Thyroid gland (tissue), 4 donors: ENCODE measurements at places on chromosomes 6 and 20. TPM values are rescaled to one million over a fixed set of nuclear protein-coding genes. Genes with fewer than 3 reads are reported as not detected.
A peak's percentile ranks its signal among the peaks of the same experiment; 100 is the strongest.

DNA sequence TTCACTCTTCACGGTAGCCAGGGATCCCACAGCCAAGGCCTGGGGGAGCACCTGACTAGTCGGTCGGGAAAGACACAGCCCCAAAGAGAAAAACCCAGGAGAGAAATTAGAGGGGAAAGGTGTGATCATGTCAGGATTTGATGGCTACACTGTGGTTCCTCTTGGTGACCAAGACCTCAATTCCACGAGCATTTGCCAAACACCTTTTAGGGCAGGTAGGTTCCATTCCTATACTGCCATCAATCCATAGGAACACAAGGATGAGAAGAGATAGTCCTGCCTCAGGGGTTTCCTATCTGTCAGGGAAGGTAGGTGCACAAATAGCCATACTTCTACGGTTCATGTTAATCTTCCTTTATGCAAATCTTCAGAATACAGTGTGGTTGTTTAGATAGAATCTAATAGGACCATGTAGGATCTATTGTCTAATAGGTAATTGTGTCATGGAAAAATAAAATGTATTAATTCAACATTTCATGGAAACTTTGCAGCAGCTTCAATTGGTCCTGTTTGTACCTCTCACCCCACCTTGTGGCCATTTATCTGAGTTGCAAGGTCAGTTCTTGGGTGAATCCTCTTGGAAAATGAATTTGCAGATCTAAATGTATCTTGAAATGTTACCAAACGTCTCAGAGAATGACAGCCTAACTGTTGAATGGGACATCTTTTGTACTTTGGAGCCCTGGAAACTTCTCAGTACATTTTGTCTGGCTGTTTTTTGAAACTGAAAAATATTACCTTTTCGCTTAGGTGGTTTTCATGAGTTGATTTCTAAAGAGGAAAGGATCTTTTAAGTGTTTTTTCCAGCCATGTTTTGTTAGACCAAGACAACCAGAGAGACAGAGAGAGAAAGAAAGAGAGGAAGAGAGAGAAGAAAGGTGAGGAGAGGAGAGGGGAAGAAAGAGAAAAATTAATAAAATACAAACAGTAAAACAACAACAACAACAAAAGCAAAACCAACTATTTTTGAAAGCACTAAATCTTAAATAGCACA, 33.7 kb upstream of the IYD start:
- H3K4me1 ChIP-seq, result peaks cover 15% of the 10 kb centered on the region
- peak; percentile 40 for DNase-seq
- H3K4me3 ChIP-seq, result no peak overlapping the region
- H3K27me3 ChIP-seq, result no peaks in the 10 kb centered on the region
- peak overlapping the region; percentile 16 for H3K27ac ChIP-seq

GRCh38 chr6:35757456-35758123, 18.8 kb upstream of the CLPSL2 start:
- H3K36me3 ChIP-seq, result no peaks in the 10 kb centered on the region
- H3K4me3 ChIP-seq, result no peak overlapping the region
- no peak overlapping the region for H3K27ac ChIP-seq
- H3K27me3 ChIP-seq, result no peaks in the 10 kb centered on the region
- no peaks in the 10 kb centered on the region for H3K4me1 ChIP-seq
- DNase-seq, result no peak

Gene CALHM6
- total RNA-seq, result 2.4 TPM

Gene BTN1A1
- not detected for total RNA-seq

DNA sequence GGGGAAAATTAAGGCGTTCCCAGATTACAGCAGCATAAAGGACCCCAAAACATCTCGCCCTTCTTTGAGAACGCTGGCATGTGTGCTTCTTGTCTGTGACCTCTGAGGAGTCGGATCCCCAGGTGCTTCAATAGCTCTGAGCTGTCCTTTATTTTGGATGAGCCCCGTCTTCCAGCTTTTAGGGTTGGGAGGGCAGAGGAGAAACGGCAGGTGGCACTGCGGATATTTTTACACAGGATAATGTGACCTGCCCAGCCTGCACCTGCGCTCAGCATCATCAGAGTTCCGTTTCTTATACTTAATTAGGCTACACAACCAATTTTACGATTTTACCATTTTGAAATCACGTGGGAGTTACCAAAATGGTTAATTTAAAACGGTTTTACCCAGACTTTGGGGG, 147.7 kb upstream of the RPS6KA2 start:
- no peak overlapping the region for H3K27ac ChIP-seq
- H3K4me1 ChIP-seq, result no peaks in the 10 kb centered on the region
- DNase-seq, result no peak
- no peaks in the 10 kb centered on the region for H3K36me3 ChIP-seq
- H3K27me3 ChIP-seq, result no peaks in the 10 kb centered on the region

DNA sequence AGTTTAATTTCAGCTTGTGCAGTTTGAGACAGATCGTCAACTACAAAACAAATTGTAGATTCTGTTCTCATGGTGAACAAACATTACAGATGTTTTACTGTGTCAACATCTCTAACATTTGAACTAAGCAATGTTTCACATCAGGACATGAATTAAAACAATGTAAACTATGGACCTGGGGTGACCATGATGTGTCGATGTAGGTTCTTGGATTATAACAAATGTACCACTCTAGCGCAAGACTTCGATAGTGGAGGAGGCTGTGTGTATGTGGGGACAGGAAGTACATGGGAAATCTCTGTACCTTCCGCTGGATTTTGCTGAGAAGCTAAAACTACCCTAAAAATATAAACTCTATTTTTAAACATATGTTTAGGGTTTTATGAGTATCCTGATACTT, 17.1 kb downstream of the HIVEP2 start:
- no peak overlapping the region for H3K4me3 ChIP-seq
- H3K27ac ChIP-seq, result no peak overlapping the region
- H3K4me1 ChIP-seq, result peaks cover 8% of the 10 kb centered on the region
- no peaks in the 10 kb centered on the region for H3K27me3 ChIP-seq
- H3K36me3 ChIP-seq, result no peaks in the 10 kb centered on the region
- DNase-seq, result no peak

DNA sequence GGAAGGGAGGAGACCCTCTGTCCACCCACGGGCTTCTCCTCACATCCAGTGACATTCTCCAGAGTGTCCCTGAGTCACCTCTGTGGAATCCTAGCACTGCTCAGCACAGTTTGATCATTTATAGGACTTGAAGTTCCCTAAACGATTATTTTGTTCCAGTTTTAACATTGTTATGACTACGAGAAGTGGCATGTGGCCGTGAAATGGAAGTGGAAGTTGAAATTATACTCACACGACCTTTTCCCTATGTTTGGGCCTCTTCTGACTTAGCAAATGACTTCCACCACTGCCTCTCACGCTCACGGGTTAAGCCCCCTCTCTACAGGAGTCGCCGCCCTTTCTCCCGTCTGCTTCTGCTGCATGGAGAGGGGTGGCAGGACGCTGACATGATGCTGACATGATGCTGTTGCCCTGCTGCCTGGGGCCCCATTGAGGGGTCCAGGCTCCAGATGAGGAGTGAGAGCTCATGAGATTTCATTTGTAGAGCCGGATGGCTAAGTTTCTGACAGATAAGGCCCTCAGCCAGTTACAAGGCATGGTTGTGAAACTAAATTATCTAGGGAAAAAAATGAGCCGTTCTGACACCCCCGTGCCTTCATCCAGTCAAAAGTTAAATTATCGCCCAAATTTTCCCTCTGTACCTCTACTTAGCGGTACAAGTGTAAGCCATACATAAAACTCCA, 153.6 kb upstream of the UST start:
- no peak overlapping the region for H3K4me3 ChIP-seq
- H3K27ac ChIP-seq, result peak overlapping the region; percentile 54
- H3K27me3 ChIP-seq, result no peaks in the 10 kb centered on the region
- DNase-seq, result no peak
- H3K36me3 ChIP-seq, result no peaks in the 10 kb centered on the region

DNA sequence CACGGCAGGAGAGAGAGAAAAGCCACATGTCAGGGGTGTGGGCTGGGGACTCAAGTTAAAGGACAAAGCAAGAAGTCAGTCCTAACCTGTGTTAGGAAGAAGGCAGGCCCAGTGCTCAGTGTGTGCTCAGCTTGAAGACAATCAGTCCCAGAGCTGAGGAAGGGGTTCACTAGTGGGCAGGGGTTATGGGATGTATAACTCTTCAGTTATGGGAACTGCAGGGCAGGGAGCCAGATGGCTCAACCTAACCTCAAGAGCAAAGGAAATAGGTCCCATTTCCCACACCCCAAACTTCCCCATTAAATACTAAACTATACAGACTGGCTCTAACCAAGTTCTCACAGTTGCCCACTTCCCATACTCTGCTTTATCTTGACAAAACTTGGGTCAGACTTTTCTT, 7.4 kb upstream of the SSTR4 start:
- H3K27me3 ChIP-seq, result no peaks in the 10 kb centered on the region
- H3K4me3 ChIP-seq, result no peak overlapping the region
- no peaks in the 10 kb centered on the region for H3K36me3 ChIP-seq

- peaks cover 12% of the 10 kb centered on the region for H3K4me1 ChIP-seq
- peak; percentile 98 for DNase-seq
- H3K4me3 ChIP-seq, result no peak overlapping the region
- no peaks in the 10 kb centered on the region for H3K27me3 ChIP-seq
Measured at GRCh38 chr20:2767768-2768631, 32.4 kb downstream of the CPXM1 start.

Gene NINL
- total RNA-seq, result 25.8 TPM

- H3K4me1 ChIP-seq, result no peaks in the 10 kb centered on the region
- H3K27me3 ChIP-seq, result no peaks in the 10 kb centered on the region
- no peak for DNase-seq
- H3K36me3 ChIP-seq, result no peaks in the 10 kb centered on the region
Measured at GRCh38 chr6:76835293-76835692, 628.0 kb downstream of the HTR1B start.

Gene TREM2
- total RNA-seq, result 1.0 TPM

- no peaks in the 10 kb centered on the region for H3K27me3 ChIP-seq
- no peak overlapping the region for H3K27ac ChIP-seq
- H3K36me3 ChIP-seq, result no peaks in the 10 kb centered on the region
- peak; percentile 18 for DNase-seq
Measured at GRCh38 chr6:135182071-135183001, 1.2 kb downstream of the MYB start.

DNA sequence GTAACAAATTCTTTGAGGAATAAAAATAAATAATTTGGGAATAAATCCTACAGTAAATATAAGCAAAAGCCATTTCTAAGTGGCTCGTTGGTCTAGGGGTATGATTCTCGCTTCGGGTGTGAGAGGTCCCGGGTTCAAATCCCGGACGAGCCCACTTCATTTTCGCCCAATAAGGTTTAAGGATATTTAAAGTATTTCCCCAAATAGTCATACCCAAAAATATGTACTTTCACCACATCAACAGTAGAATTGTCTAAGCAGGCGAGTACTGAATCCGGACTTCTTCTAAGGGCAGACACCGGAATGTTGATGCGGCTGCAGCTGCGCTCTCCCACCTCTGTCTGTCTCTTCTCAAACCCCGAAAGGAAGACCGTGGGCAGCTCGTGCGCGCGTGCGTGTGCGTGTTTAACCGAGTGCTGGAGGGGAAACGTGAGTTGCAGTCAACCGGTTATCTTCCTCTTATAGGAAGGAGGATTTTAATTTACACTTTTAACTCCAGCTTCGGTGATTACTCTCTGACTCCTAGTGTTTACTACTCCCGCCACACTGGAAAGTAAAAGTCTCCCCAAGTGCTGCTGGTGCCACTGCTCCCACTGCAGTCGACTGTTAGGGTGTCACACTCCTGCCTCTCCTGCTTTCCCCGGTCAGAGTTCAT, 155.7 kb upstream of the PRSS16 start:
- H3K27me3 ChIP-seq, result peaks cover 3% of the 10 kb centered on the region
- H3K4me1 ChIP-seq, result no peaks in the 10 kb centered on the region
- no peaks in the 10 kb centered on the region for H3K36me3 ChIP-seq
- no peak for DNase-seq
- no peak overlapping the region for H3K27ac ChIP-seq
- H3K4me3 ChIP-seq, result no peak overlapping the region

DNA sequence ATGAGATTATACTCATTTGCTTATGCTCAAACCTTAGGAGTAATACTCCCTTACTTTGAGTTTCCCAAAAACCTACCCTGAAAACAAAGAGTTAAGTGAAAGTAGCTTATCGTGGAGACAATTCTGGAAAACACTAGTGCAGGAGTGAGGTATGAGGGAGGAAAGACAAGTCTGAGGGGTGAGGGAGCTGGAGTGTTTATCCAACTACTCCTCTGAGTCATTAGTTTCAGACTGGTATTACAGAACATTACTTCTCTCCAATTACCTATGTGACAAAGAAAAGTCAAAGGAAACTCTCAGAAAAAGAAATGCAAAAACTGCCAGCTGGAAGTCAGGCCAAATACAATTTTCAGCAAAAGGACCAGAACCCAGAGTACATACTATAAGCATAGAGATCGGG, 171.1 kb upstream of the SPTLC3 start:
- DNase-seq, result no peak
- no peak overlapping the region for H3K4me3 ChIP-seq
- no peak overlapping the region for H3K27ac ChIP-seq
- H3K27me3 ChIP-seq, result no peaks in the 10 kb centered on the region
- no peaks in the 10 kb centered on the region for H3K36me3 ChIP-seq
- no peaks in the 10 kb centered on the region for H3K4me1 ChIP-seq

DNA sequence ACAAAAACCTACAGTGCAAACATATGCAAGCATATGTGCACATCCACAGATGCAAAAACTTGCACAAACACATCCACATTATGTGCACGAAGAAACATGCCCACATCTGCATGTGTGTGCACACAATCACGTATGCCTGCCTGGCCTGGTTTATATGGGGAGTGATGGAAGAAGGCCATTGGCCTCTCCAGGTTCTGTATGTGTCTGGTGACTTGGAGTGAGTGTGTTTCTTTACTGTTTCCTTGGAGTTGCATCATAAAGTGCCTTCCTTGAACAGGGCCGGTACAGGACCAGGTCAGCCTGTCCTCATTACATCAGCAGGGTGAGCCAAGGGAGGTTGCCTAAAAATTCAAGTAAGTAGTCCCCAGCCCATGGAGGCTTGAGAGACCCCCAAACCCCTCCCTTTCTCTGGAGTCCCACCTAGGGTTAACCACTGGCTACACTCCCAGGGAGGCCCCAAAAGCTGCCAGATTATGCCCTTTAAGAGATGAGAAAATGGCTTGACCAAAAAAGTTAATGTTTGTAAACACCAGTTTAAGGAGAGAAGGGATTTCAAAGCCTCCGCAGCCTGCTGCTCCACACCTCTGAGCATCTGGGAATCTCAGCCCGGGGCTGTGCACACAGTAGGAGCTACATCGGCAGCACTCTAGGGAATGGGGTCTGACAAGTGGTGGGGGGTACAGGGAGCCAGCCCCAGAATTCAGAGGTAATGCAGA, 140.8 kb downstream of the VEGFA start:
- no peaks in the 10 kb centered on the region for H3K27me3 ChIP-seq
- H3K4me1 ChIP-seq, result peaks cover 58% of the 10 kb centered on the region
- H3K36me3 ChIP-seq, result no peaks in the 10 kb centered on the region
- DNase-seq, result no peak
- H3K4me3 ChIP-seq, result no peak overlapping the region

Gene BMP5
- 0.81 TPM for total RNA-seq

DNA sequence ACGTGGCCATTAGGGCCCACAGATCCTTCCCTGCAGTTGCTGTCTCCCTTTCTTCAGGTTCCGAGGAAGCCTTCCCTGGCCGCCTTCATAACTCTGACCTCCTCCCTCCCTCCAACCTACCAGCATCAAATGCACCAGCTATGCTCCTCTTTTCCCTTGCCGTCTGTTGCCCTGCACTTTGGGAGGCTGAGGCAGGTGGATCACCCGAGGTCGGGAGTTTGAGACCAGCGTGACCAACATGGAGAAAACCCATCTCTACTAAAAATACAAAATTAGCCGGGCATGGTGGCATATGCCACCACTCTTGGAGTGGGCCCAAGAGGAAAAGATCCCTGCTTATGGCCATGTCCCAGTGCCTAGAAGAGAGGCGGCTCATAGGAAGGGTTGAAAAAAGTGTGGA, 31.8 kb downstream of the RNASET2 start:
- no peaks in the 10 kb centered on the region for H3K27me3 ChIP-seq
- H3K4me1 ChIP-seq, result peaks cover 12% of the 10 kb centered on the region
- H3K36me3 ChIP-seq, result no peaks in the 10 kb centered on the region
- no peak overlapping the region for H3K4me3 ChIP-seq
